Activated naive CD4-positive, alpha-beta T cell treated with anti-CD3 and anti-CD28 coated beads, Interleukin-2, amount 50 U/mL, for 72 hours (primary cell): ENCODE measurements at places on chromosomes 3 and 15. TPM values are rescaled to one million over a fixed set of nuclear protein-coding genes. Genes with fewer than 3 reads are reported as not detected.

DNA sequence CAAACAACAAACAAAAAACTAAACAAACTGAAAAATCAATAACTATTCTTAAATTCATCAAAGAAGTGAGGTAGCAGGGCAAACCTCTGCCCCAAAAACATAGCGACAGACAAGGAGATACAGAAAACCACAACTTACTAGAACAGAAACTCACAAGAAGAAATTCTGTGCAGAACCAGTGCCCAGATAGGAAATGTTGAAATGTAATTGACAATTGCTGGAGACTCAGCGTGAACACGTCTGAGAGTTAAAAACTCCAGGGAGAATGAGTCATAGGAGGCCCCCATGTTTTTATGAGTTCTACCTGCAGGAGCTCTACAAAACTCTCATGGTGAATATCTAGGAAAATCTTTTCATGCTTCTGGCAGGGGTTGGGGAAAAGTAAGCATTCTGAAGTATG is 95.5 kb upstream of the SETMAR start:
- no peak for DNase-seq

The SEMA5B gene
- total RNA-seq: not detected

DNA sequence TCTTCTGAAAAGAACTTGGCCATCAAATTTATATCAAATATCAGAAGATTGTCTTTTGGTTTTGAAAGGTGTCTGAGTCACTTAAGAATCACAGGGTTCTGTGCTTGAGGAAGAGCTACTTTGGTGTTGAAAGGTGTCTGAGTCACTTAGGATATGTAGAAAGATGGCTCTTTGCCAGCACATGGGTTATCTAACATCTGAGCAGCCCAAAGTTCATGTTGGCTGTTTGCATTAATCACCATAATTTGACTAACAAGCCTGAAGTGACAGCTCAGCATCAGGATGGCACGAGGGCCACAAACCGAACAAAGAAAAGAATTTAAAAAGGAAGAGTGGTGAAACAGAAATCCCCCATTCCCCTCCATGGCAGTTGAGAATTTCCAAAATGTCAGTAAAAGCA is 190.5 kb upstream of the CMC1 start:
- DNase-seq: no peak

DNA sequence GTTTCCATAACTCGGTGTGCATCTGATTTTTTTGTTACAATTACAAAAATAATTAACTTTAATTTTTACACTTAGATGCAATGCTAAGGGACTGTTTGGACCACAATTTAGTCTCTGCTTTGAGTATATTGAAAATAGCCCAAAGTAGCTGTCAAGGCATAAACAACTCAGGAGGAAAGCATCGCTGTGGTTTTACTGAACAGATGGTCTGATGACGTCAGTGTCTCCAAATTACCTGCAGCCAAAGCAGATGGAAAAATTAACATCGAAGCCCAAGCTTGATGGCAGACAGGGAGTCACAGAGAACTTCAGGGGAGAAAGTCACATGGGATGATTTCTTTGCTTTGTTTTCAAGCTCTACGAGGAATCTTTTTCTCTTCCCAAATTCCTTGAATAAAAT is 83.1 kb upstream of the PLCL2 start:
- no peak for DNase-seq

The IL17RC gene
- total RNA-seq: 0.18 TPM

The CSPG4 gene
- total RNA-seq: not detected

- no peak for DNase-seq
These were observed 29.6 kb upstream of the FNDC3B start for GRCh38 chr3:172009803-172010202.
